Renal cortex interstitium (tissue), 15 donors: ENCODE measurements at places on chromosomes 5 and 9.

- DNase-seq: no peak
Observed at GRCh38 chr5:98563885-98564653, 209.4 kb upstream of the RGMB start.

DNA sequence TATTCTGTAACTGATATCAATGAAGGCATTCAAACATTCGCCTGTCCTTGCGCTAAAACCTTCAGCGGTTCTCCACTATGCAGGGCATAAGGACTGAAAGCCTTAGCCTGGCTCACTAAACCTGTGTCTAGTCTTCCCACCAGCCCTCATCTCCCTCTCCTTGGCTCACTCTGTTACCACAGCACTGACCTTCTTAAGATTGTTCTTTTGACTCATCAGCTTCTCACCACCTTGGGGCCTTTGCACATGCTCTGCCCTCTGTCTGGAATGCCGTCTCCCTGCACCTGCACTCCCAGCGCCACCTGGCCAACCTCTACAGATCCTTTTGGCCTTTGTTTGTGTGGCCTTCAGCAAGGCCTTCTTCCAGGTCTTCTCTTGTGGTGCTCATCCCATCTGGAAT lies 131.8 kb upstream of the IER5L start:
- no peak for DNase-seq

DNA sequence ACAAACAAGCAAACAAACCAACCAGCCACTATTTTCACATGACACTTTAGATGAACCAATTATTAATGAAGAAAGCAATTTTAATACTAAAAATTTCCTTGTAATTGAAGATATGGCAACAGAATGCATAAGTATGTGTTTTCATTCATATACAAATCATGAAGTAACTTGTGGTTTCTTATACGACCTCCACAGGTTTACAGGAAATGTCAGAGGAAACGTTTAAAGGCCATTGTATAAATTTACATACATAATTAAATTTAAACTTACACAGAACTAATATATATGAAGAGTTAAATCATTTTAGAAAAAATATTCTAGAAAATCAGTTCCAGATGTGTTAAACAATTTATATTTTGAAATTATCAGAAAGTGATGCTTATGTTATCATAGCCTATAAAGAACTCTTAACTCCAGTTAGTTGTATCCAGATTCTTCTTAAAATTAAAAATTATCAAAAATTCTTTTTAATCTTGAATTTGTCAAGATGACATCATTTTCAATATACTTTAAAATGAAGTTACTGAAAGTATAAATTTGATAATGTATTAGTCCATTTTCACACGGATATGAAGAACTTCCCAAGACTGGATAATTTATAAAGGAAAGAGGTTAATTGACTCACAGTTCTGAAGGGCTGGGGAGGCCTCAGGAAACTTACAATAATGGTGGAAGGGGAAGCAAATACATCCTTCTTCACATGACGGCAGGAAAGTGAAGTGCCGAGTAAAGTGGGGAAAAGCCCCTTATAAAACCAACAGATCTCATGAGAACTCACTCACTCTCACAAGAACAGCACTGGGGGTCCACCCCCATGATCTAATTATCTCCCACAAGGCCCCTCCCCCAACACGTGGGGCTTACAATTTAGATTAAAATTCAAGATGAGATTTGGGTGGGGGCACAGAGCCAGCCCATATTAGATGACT lies 192.0 kb downstream of the PIK3R1 start:
- DNase-seq: no peak

DNA sequence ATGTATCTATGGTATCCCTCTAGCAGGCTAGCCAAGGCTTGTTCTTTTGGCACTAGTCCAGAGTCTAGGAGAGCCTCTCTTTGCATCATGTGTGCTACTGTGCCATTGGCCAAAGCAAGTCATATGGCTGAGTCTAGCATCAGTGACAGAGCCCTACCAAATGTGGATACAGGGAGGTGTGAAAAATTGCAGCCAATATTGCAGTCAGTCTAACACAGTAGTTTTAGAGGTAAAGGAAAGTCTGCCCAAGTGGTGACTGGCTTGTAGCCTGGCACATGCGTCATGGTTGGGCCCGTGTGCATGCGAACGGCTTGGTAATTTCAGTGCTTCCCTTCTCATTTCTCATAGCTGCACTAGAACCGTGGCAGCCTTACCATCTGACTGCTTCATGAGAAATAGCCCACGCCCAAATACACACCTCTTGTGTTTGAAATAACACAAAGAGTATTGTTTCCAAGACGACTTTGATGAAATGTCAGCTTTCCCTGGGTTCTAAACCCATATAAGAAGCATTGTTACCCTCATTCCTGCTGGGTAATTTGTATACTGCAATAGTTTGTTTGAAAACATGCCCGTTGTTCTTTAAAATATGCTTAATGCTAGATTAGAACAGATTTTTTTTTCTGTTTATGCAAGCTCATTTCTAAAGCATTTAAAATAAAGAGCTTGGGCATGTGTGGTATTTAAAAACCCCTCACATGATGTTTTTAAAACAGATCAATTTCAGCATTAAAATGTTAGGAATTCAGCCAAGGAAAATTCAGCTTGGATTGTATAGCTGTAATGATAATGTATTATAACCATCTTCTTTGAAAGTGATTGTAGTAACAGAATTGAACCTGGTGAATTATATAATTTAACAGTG lies 113.2 kb downstream of the TLE4 start:
- no peak for DNase-seq

DNA sequence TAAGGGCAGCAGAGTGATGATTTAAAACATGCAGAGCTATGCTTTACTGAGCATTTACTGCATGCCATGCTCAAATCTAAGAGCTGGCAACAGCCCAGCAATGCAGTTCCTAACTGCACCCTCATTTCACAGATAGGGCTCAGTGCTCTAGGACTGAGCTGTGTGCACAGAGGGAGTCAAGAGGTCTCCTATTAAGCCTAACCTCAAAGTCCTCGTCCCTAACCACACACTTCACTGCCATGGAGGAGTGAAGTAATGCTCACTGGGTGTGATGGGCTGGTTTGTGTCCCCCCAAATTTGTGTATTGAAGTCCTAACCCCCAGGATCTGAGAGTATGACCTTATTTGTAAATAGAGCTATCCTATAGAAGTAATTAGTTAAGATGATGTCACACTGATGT lies 25.9 kb downstream of the BARX1 start:
- no peak for DNase-seq

GRCh38 chr5:132663771-132664695 lies 6.1 kb downstream of the IL13 start:
- no peak for DNase-seq
